ENCODE measurements at places on chromosomes 1 and 21.

DNA sequence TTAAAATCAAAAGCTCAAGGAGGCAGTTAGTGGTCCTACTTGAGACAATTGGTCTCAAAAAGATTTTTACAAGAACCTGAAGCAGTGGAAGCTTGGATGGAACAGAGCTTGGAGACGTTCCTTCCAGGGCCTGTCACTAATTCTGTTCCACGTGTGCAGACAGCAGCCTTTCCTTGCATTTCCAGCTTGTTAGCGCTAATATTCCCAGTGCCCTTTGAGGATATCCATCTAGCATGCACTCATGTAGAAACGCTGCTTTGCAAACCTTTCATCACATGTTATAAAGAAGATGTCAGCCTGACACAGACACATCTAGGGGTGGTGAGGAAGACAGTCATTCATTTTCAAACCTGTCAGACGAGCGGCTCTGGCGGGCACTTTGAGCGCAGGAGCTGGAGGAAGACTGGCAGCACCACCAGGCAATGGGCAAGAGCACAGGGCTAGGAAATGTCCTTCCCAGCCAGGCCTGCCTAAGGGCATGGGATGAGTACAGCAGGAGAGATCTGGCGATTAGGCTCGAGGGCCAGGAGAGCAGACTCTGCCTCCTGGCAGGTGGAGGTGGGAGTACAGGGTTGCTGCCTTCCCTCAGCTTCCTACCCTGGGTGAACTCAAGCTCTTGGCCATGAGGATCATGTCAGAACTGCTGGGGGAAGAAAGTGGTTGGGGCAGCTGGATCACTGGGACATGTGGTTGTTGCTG, 55.5 kb downstream of the CASQ2 start:
- no peak for DNase-seq

DNA sequence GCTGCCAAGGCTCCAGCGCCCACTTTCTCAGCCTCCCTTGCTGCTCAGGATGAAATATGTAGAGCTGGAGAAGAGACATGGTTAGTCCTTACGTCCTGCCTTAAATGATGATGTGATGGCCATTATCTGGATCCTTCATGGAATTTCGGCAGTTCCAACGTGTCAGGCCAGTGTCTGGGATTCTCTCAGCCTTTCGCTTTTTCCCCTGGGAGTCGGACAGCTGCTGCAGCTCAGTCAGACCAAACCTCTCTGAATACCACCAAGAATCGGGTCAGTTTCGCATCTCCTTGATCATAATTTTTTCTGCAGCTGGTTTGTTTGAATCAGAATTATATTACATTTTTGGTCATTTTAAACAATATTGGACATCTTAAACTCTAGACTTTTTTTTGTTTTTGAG, 22.3 kb upstream of the KLHDC8A start:
- no peak for DNase-seq

GRCh38 chr21:30194701-30195299, 21.1 kb downstream of the CLDN8 start:
- peak; percentile 53 for DNase-seq

GRCh38 chr21:44337941-44338895, 972 bp downstream of the CFAP410 start:
- DNase-seq = no peak

- DNase-seq = no peak
Observed at GRCh38 chr1:110538075-110538474, 19.1 kb upstream of the KCNA10 start.

GRCh38 chr1:112769611-112770010, 54.5 kb upstream of the PPM1J start:
- DNase-seq = no peak

DNA sequence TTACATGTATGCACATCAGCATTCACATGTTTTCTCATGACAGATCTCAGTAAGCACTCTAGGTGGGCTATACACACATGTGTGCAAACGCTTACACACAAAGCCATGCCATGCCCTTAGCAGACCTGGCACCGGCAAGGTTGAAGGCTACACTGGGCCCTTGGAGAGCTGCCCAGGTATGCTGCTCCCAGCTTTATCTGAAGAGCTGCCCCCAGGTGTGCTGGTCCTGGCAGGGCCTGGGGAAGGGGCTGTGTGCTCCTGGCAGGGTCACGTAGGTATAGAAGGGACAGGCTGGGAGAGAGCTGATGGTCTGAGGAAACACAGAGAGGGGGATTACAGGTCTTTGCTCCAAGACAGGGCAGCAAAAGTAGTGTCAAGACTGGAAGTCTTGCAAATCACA, 146.7 kb upstream of the VANGL1 start:
- no peak for DNase-seq

GRCh38 chr1:72846476-72847278, 564.3 kb upstream of the NEGR1 start:
- no peak for DNase-seq

DNA sequence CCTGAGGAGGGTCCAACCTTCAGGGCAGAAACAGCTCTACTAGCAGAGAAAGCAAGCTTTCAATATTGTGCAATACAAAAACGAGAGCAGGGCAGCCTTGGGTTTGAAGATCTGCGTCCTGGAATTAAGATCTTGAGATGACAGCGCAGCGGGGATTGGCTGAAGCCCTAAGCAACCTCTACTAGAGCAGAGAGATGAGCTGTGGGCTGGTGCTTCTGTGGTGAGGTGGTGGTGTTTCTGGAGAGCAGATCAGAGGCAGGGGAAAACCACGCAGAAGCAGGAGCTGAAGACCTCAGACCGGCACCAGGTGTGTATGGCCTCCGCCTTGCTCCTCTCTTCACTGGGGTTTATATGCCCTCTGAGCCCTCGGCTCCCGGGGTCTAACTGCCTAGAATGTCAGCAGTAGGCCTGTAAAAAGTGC, 12.5 kb downstream of the TRAF3IP3 start:
- peak; percentile 69 for DNase-seq

DNA sequence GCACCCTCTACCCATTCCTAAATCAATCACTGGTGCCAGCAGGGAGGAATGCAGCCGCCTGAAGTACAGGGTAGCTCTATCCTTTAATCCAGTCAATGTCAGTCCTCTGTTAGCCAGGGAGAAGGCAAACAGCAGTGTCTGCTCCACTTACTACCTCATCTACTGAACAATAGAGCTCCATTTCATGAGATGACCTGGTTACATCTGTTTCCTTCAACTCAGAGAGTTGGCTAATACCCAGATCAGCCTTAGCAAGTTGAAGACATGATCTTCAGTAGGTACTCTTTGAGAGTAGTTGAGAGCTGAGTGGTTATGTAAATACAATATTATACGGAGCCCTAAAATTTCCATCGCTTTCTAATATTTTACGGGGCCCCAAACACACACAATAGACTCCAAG, 46.1 kb upstream of the CD34 start:
- no peak for DNase-seq

- DNase-seq = no peak
Observed at GRCh38 chr1:59678493-59679228, 136.1 kb upstream of the HOOK1 start.

Measured in AML-193 (cell line).